ENCODE measurements at places on chromosomes 16 and 17.
A peak's percentile ranks its signal among the peaks of the same experiment; 100 is the strongest.

DNA sequence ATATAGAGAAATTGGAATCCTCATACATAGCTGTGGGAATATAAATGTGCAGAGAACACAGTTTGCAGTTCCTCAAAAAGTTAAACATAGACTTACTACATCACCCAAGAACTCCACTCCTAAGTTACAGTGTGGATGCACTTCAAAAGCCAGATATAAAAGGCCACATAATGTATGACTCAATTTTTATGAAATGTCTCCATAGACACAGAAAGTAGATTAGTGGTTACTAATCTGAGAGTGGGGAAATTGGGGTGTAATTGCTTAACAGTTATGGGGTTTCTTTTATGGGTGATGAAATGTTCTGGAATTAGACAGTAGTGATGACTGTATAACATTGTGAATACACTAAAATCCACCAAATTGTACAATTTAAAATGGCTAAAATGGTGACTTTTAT, 60.9 kb downstream of the CACNG1 start:
- DNase-seq, result no peak

DNA sequence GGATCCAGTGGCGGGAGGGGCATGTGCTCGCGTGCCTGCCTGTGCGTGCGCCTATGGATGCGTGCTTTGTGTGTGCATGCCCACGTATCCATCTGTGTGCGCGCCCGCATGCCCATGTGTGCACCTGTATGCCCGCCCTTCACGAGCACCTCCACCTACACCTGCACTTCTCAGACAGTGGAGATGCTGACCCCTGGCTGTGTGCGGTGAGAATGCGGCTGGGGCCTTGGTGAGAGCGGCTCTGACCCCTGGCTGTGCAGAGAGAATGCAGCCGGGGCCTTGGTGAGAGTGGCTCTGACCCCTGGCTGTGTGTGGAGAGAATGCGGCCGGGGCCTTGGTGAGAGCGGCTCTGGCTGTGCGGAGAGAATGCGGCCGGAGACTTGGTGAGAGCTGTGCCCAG, 33.9 kb downstream of the AXIN1 start:
- DNase-seq, result no peak

DNA sequence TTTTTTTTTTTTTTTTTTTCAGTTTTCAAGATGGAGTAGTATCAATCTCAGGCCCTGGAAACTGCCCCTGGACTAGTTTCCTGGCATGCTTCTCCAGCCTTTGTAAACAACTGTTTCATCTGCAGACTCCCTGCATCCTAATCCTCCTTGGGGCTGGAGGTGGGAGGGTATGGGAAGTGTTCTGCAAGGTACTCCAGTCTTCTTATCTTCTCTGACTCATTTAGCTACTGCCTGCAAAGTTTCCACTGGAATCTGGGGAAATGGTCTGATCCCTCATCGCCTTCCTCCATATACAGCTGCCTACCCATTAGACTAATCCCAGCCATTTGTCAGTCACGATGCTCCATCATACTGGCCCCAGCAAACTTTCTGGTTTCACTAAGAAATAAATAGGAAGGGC, 21.5 kb downstream of the COPZ2 start:
- no peak for DNase-seq

DNA sequence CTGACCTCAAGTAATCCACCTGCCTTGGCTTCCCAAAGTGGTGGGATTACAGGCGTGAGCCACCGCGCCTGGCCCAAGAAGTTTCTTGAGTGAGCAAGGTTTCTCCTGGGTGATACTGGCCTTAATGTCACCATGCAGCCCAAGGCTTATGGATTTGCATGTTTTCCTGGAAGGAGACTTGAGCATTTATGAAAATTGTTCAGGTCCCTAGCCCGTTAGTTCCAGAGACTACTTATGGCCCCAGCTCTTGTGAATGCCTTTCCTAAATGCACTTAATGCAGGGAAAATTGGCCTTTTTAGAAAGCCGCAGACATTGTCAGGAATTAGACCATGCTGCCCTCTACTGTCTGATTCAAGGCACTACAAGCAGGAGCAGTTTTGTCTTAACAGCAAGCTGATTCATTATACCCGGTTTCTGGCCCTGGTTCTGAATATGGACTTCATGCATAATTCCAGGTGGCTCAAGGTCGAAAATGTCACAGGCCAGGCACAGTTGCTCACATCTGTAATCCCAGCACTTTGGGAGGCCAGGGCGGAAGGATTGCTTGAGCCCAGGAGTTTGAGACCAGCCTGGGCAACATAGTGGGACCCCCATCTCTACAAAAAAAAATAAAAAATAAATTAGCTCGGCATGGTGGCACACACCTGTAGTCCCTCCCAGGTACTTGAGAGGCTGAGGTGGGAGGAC, 91.3 kb downstream of the SNX29 start:
- DNase-seq, result peak; percentile 51

- DNase-seq, result no peak
Measured at GRCh38 chr16:1154291-1154886, 1.5 kb downstream of the CACNA1H start.

- DNase-seq, result no peak
Measured at GRCh38 chr17:45791935-45792334, 7.8 kb downstream of the CRHR1 start.

- no peak for DNase-seq
Measured at GRCh38 chr16:22886927-22887326, 73.0 kb downstream of the HS3ST2 start.

DNA sequence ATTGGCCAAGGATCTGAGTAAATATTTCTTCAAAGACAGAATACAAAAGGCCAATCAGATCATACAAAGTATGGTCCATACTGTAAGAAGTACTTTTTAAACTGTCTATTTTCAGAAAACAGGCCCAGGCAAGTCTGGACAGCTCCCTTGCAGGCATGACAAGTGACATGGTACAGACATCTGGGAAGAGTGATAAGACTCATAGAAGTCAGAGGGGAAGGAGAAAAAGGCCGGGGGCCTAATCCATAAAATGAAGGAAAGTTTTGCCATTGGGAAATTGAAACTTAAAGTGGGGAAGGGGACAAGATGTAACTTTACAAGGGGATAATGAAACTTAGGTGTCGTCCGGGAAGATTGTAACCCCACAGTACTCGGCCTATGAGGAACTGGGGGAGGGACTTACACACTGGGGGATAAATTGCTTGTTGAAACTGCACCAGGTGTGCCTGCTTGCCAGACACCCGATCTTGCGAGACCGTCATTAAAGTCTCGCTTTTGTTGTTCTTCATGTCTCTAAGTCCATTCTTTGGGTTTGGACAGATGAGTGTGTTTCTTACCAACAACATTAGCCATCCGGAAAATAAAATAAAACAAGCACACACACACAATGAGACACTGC, 684.0 kb downstream of the CDH11 start:
- no peak for DNase-seq

DNA sequence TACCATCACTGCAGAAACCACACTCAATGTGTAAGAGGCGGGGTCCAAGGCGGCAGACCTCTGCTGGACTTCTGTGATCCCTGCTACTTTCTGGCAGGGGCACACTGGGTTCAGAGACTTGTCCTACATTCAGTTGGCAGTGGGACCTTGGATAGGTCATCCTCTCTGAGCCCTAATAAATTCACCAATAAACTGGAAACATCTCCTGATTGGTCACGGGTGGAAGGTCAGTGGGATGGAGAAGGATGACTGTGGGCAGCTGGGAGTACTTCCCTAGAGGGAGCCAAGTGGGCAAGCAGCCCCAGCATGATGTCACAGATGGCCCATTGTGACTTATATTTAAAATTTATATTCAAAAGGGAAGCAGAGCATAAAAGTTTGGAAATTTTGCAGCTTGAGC, 49.7 kb downstream of the RNF112 start:
- DNase-seq, result no peak
